Naive thymus-derived CD8-positive, alpha-beta T cell (primary cell): ENCODE measurements at places on chromosomes 3 and 15.

DNA sequence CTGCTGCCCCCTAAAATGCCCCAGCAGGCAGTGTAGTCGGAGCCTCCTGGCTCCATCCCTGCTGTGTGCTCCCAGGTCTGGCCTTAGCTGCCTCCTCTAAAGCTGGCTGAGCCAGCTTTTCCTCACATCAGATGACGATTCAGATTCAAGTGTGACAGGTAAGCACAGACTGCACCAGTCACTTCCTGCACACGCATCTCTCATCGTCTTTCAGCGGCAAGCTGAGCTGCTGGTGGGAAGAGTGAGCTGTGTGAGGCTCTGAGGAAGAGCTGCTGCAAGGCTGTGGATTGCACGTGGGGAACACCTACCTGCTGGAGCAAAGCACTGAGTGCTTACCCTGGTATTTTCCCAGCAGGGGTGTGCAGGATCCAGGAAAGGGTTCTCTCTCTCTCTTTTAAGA is 88.4 kb upstream of the RPL32 start:
- DNase-seq: no peak

GRCh38 chr3:147418808-147419701 is 9.9 kb downstream of the ZIC1 start:
- no peak for DNase-seq

- no peak for DNase-seq
Observed at GRCh38 chr15:83287541-83288027, 3.1 kb upstream of the BNC1 start.

DNA sequence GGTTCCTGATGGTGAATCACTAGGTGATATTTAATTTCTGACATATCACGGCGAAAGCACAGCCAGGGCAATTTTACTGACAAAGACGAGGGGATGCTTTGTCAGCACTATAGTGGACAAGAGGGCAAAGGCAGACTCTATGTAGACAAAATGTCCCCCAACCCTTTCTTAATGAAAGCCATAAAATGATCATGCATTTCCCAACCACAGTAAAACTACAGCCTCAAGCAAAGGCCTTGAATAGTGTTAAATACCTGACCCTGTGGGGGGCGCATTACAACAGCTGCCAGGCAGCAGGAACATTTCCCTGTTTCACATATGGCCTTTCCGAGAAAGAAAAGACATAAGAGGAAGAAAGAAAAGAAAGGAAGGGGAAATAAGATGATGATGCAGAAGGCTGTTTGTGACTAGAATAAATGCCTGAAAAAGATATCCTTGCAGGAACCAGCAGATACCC is 49.5 kb downstream of the GLDN start:
- no peak for DNase-seq

DNA sequence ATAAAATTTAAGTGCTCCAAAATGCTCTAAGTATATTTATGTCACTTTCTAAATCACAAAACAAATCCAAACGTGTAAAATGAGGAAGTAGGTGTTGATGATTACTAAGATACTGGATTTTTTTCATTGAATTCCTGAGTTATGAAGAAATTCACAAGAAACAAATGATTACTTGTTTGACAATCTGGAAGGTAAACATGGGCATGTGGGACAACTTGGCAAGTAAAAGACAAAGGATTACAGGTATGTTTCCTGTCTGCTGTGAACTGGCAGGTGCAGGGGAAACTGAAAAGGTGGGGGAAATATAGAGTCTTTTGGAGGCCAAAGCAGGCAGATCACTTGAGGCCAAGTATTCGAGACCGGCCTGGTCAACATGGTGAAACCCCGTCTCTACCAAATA is 252.7 kb upstream of the AZI2 start:
- no peak for DNase-seq

DNA sequence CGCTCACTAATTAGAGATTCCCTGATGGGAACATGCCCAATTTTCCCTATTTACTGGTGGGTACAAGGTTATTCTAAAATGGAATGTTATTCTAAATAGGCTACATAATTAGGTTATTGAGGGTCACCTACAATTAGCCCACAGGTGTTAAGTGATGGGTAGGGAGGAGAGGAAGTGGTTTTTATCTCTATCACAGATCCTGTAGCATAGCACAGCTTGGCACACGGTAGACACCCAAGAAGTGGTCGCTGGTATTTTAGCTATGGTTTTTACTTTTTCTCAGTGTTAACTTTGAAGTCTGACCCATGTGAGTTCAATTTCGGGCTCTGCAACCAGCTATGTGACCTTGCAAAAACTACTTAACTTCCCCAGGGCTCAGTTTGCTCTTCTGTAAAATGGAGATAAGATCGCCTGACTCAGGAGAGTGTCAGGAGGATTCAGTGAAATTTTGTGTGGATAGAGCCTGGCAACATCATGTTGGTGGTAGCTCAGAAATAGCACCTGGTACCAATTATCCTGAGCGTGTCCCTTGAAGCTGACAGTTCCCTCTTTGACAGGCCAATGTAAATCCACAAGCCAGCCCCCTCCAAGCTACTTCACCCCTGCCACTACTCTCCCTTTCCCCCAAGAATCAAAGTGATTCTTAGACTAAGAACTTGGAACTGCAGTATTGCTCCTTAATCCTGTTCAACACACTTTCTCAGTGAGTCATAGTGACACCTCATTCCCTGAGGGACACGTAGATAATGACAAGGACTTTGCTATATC is 8.7 kb upstream of the LMCD1 start:
- DNase-seq: no peak

DNA sequence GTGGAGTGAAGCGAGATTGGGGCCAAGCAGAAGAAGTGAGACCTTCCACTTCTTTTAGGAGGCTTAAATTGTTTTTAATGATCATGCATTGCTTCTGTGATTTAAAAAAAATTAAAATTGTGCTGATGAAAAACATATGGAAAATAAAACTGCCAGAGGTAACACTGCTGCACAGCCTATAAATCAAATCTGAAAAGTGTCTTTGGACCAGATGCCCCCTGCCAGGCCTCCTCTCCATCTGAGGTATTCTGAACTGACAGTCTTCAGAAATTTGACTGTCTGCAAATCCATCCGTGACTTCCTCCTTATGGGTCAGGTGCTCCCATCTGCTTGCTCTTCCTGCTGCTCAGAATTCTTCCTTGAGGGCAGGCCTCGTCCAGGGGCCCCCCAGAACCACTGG is 108.5 kb upstream of the NR2E3 start:
- DNase-seq: no peak
